ENCODE measurements at places on chromosomes 1 and 21. TPM values are rescaled to one million over a fixed set of nuclear protein-coding genes. Genes with fewer than 3 reads are reported as not detected.

The EPHA10 gene
- 0.06 TPM for polyA plus RNA-seq

The ATP1A2 gene
- polyA plus RNA-seq, result 0.07 TPM

The ANGPTL3 gene
- polyA plus RNA-seq, result not detected

The VCAM1 gene
- 7.2 TPM for polyA plus RNA-seq

The RGS7 gene
- polyA plus RNA-seq, result 0.36 TPM

The HNRNPCL1 gene
- polyA plus RNA-seq, result not detected

The S100A7 gene
- not detected for polyA plus RNA-seq

The FAM167B gene
- 1.6 TPM for polyA plus RNA-seq

The S100A5 gene
- not detected for polyA plus RNA-seq

The PRR9 gene
- not detected for polyA plus RNA-seq

The OR2T4 gene
- polyA plus RNA-seq, result not detected

The IL12RB2 gene
- not detected for polyA plus RNA-seq

The PCP4 gene
- polyA plus RNA-seq, result not detected

The ADGRL4 gene
- polyA plus RNA-seq, result 0.24 TPM

The LCE6A gene
- not detected for polyA plus RNA-seq

The EPS8L3 gene
- not detected for polyA plus RNA-seq

The AIDA gene
- 31.7 TPM for polyA plus RNA-seq
